ENCODE measurements at places on chromosomes 4 and X.

- DNase-seq = no peak
Observed at GRCh38 chr4:125772680-125773079, 457.9 kb downstream of the FAT4 start.

GRCh38 chr4:2811830-2812611, 19.1 kb downstream of the SH3BP2 start:
- no peak for DNase-seq

- DNase-seq = no peak
Observed at GRCh38 chr4:151315212-151315886, 10.1 kb downstream of the SH3D19 start.

- no peak for DNase-seq
Observed at GRCh38 chr4:4559596-4559995, 17.7 kb upstream of the STX18 start.

GRCh38 chrX:123731987-123732669, 724 bp downstream of the THOC2 start:
- no peak for DNase-seq

DNA sequence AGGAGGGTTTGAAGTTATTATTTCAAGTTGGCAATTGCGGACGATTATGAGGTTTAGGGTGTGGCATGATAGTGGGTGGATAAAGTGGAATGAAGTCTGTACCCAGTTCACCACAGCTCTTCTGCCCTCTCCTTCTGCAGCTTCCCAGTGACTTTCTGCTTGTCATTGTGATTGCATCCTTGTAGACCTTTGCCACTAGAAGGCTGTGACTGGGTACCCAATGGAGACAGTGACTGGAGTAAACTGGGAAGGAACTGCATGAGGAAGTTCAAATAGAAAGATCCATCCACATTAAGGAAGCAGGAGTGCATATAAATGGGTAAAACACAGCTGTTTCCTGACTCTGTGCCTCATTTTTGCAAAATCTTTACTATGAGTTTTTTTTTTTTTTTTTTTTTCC, 53.5 kb upstream of the SPANXN3 start:
- no peak for DNase-seq

DNA sequence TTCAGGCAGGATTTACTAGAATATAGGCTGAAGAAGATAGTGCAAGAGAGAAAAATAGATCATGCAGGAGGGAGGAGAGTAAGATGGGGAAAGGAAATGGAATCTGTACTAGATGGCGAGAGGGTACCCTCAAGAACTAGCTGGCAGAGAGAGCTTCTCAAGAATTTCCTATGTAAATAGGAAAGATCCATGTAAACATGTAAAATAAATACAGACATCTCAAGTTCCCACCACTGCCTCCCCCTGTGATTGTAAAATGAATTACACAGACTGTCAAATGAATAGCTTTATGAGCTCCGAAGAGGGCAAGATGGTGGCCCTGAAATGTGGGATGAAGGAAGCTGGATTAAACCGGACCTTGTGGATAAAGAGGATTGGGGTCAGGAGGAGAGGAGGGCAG, 178.0 kb downstream of the PALLD start:
- no peak for DNase-seq

GRCh38 chrX:54928876-54929275, 8.3 kb downstream of the TRO start:
- no peak for DNase-seq

GRCh38 chr4:13553081-13553480, 8.8 kb upstream of the NKX3-2 start:
- no peak for DNase-seq

Data from caudate nucleus (tissue), 63 donors.